Stimulated activated CD4-positive, alpha-beta T cell treated with anti-CD3 and anti-CD28 coated beads, Interleukin-4, amount 100 ng/mL, for 4 hours (primary cell): ENCODE measurements at places on chromosomes 12 and 14.

GRCh38 chr14:104355101-104356019 lies 217.0 kb downstream of the KIF26A start:
- DNase-seq: no peak

- no peak for DNase-seq
Observed at GRCh38 chr12:52529846-52530245, 9.7 kb upstream of the KRT5 start.

DNA sequence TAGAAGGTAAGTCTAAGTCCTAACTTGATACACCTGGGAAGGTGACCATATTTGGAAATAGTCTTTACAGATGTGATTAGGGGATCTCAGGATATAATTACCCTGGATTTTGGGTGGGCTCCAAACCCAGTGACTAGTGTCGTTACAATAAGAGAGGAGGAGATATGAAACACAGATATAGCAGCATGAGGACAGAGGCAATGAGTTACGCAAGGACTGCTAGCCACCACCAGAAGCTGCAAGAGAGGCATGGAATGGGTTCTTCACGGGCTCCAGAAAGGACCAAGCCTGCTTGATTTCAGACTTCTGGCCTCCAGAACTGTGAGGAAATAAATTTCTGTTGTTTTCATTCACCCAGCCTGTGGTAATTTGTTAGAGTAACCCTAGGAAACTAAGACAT lies 28.6 kb downstream of the FGFR1OP2 start:
- DNase-seq: no peak

- DNase-seq: no peak
Observed at GRCh38 chr12:130066742-130067141, 95.5 kb upstream of the FZD10 start.

- no peak for DNase-seq
Observed at GRCh38 chr12:51188359-51189051, 15.6 kb upstream of the TFCP2 start.

- no peak for DNase-seq
Observed at GRCh38 chr14:99497894-99498293, 16.7 kb downstream of the CCNK start.

- DNase-seq: no peak
Observed at GRCh38 chr12:130009961-130010360, 106.1 kb upstream of the TMEM132D start.

DNA sequence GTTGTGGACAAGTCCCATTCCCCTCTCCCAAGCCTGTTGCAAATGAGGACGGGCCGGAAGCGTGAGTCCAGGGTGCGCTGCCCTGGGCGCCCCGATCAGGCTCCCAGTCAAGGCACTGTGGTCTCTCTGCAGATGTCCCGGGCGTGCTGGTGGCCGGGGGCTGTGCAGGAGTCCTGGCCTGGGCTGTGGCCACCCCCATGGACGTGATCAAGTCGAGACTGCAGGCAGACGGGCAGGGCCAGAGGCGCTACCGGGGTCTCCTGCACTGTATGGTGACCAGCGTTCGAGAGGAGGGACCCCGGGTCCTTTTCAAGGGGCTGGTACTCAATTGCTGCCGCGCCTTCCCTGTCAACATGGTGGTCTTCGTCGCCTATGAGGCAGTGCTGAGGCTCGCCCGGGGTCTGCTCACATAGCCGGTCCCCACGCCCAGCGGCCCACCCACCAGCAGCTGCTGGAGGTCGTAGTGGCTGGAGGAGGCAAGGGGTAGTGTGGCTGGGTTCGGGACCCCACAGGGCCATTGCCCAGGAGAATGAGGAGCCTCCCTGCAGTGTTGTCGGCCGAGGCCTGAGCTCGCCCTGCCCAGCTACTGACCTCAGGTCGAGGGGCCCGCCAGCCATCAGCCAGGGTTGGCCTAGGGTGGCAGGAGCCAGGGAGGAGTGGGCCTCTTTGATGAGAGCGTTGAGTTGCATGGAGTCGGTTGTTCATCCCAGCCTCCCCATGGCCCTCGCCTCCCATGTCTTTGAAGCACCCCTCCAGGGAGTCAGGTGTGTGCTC lies 6.3 kb downstream of the SLC25A47 start:
- no peak for DNase-seq

DNA sequence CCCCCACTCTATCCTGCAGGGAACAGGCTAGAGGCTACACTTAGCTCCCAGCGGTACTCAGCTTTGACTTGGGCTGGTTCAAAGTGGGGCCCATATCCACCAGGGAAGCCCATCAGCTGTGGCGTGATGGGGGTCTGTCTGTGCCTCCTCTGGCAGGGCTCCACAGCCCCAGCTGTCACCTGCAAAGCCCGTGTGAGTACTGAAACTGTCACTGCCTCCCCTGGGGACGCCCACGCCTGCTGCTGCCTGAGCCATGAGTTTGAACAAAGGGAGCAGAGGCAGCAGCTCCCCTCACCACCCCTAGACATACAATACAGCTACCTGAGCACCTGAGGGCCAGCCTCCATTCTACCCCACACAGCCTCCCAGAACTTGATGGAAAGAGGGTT lies 5.0 kb downstream of the REM2 start:
- DNase-seq: peak; percentile 69

DNA sequence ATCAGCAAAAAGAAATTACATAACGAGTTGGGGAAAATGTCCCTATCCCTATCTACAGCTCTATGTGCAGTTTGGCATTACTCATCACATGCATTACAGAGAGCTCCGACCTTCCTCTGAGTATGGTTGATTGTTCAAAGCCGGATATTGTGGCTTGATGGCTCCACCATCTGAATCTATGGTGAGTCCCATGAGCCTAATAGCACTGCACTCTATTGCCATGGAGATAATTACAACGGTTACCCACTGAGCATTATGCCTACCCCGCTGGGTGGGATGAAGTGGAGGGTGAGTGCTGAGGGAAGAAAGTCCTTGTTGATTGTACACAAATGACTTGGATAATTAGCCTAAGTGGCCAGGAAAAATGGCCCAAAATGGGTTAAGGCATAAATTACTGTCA lies 800.5 kb downstream of the NRXN3 start:
- no peak for DNase-seq

GRCh38 chr12:108665608-108666202 lies 32.0 kb upstream of the SELPLG start:
- DNase-seq: no peak

GRCh38 chr12:130933269-130933995 lies 20.3 kb upstream of the ADGRD1 start:
- no peak for DNase-seq

GRCh38 chr12:30624009-30624408 lies 71.7 kb downstream of the IPO8 start:
- no peak for DNase-seq

DNA sequence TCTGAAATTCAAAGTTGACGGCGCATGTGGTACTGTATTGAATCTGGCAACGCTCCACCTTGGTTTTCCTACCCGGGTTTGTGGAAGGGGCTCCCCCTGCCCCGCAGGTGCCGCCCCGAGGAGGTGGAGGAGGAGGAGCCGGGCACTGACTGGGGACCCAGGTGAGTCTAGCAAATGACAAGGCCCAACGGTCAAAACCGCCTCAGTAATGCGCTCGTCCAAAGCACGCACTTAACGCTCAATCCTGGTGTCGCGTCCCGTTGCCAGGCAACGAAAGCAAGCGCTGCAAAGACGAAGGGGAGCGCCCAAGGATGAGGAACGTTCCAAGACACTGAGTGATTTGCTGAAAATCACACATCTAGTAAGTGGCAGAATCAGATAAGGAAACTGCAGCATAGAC lies 24.0 kb upstream of the CLEC4E start:
- DNase-seq: no peak

DNA sequence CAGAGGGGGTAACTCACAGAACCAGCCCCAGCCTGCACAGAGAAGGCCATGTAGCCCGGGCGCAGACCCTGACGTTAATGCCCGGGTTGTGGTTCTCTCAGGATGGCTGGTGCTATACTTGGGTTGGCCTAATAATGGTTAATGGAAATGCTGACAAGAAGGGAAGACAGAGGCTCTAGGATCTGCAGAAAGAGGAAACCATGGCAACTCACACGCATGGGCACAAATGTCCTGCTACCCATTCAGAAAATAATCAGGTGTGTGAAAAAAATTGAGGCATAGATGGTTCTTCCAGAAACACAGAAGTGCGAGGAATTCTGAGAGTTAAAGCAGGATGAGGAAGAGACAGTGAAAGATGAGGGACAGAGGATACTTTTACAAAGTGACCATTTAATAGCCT lies 33.8 kb downstream of the APPL2 start:
- no peak for DNase-seq

DNA sequence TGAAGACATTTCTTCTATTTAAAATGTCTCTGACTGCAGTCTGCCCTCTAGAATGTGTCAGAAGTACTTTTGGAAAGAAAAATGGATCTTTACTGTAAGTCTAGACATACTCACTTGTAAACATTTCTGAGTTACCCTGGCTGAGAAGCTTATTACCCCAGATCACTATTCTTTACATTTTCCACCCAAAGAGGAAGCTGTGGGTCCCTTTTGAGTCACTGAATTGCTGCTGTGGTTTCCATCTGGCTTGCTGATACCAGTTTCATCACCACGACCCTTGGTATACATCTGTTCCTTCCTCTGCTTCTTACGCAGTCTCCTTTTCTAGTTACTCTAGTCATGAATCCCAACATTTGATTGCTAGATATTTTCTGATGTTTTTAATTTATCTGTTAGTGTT lies 20.2 kb upstream of the CLEC4D start:
- DNase-seq: no peak

DNA sequence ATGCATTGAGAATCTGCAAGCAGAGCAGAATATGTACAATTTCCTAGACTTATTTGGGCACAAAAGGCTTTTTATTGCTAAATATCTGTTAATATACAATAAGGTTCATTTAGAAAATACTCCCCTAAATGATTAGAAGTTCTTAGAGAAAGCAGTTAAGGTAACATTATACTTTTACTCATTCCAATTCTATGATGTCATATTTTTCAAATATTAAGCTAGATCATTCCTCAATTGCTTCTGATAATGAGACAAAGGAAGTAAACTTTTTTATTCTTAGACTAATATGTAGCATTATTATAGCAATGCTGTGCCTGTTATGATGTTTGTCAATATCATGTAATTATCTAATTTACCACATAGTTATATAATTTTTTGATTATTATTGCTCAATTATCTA lies 447.0 kb downstream of the SLC16A7 start:
- DNase-seq: no peak

DNA sequence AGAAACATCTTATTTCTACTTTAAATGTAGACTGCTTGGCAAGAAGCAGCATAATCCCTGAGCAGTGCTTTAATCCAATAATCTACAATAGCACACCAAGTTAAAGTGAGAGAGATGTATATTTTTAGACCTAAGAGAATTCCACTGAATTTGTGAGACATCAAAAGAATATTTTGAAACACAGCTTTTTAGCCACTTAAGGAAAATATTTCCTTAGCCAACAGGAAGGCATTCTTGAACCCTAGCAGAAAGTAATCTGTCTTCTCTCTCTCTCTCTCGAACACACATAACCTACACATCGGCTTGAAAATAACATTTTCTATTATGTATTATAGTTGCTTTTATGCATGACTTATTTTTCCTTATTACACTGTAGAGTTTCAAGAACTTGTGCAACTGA lies 34.0 kb downstream of the KITLG start:
- no peak for DNase-seq

DNA sequence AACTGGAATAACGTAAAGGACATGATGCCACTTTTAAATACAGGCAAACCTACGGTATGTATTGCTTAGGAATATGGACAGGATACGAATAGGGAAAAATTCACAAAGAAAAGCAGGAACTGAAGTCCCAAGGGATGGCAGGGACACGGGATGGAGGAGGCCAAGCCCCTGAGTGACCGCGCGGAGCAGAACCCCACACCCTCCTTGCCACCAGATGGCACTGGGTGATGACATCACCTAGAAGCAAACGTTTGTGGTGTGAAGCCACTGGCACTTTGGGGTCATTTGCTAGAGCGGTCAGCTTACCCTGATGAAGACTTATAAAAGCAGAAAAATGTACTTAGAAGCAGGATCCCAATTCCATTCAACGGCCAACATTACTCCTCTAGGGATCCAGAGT lies 9.4 kb downstream of the DHX37 start:
- no peak for DNase-seq

- DNase-seq: no peak
Observed at GRCh38 chr12:52418576-52419110, 12.5 kb upstream of the KRT82 start.

DNA sequence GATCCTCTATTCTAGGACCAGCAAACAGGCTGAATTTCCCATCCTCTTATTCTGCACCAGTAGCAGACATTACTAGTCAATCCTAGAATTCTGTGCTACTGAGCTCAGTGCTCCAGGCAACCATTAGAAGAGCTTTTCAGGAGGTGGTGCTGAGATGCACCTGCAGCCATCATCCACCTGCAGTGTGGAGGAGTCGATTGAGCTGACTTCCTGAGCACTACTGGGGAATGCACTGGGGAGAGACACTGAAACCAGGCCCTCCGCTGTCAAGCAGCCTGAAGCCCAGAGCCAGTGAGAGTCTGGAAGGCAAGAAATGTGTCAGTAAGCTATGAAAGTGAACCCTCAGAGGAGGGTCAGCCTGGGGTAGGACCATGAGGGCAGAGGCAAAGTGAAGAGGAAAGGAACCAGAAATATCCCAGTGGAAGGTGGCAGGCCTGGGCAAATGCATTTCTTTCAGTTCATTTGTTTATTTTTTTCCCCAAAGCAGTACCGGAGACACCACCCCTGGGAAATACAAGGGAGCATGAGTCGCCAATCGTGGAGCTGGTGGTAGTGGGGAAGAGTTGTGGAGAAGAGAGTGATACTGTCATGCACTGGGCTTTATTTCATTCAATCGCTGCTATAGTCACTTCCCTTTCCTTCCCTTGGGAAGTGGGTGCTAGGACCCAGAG lies 23.0 kb upstream of the SERPINA4 start:
- DNase-seq: no peak

GRCh38 chr12:69097619-69098368 lies 141.6 kb upstream of the CPSF6 start:
- no peak for DNase-seq

DNA sequence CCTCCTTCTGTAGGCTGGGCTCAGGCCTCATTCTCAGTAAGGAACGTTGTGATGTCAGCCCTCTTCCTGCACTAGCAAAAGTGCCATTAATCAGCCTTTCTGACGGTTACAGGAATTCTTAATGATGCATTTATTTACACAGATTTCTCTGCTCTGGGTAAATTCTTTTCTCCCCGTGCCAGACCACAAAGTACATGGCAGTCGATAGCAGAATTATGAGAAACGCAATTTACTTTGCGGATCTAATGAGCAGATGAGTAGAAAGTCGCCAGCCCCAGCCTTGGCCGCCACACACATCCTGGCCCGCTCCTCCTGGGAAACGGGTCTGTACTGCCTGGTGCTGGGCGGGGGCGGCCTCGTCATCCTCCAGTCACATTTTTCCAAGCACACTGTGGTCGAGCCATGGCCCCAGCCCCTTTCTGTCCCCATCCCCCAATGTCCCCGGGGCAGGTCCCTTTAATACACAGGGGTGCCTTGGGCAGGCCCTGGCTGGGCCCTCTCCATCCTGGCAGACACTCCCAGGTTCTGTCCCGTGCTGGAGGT lies 25.9 kb downstream of the NOC4L start:
- DNase-seq: no peak

- no peak for DNase-seq
Observed at GRCh38 chr14:74480046-74480445, 13.1 kb downstream of the NPC2 start.

- DNase-seq: no peak
Observed at GRCh38 chr14:71383510-71383909, 476.3 kb downstream of the PCNX1 start.

- DNase-seq: no peak
Observed at GRCh38 chr12:1413930-1414329, 180.5 kb downstream of the FBXL14 start.

GRCh38 chr14:86462193-86462753 lies 932.3 kb downstream of the FLRT2 start:
- no peak for DNase-seq

GRCh38 chr14:94043111-94043755 lies 17.1 kb downstream of the OTUB2 start:
- DNase-seq: no peak
